ENCODE measurements at places on chromosomes 2 and 18.

- no peak for DNase-seq
Measured at GRCh38 chr2:186093174-186093573, 354.6 kb downstream of the FSIP2 start.

GRCh38 chr2:145029873-145030272 is 510.0 kb upstream of the ZEB2 start:
- no peak for DNase-seq

DNA sequence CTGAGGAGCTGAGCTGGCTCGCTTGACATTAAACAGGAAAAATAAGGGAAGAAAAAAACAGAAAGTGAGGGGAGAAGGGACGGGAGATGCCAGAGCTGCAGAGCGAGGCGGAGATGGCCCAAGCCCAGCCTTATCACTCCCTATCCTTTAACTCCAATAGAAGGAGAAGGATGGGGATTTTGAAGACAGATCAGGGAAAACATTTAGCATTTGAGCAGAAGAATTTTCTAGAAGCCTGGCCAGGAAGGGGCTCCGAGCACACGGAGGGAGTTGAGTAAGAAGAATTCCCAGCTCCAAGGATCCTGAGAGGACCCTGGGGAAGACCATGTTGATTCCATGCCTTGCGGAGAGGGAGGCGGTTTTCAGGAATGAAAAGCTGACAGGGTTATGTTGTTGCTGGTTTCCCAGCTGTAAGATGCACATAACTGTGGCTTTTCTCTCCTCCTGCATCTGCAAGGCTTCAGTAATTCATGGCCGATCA is 35.6 kb downstream of the TWIST2 start:
- no peak for DNase-seq

- no peak for DNase-seq
Measured at GRCh38 chr2:178828486-178828881, 21.3 kb upstream of the TTN start.

GRCh38 chr18:49052891-49053644 is 102.3 kb upstream of the SMAD7 start:
- DNase-seq, result no peak

DNA sequence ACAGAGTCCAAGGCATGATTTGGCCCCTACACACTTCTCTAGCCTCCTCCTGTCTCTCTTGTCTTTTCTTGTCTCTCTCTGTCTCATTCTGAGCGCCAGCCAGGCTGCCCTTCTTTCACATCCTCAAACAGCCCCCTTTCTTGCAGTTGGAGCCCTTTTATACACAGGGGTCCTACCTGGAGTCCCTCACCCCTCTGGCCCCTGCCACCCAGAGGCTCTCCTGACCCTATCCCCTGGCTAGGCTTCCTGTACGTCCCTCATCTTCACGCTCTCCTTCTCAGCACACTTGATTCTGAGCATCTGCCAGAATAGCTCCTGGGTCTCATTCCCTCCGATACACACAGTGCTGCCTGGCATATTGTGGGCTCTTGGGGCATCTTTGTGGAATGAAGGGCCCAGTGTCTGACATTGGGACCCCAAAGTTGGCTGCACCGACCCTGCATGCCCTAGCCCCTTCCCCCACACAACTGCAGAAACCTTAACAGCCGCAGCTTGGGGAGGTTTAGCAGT is 261.9 kb downstream of the DYSF start:
- no peak for DNase-seq

DNA sequence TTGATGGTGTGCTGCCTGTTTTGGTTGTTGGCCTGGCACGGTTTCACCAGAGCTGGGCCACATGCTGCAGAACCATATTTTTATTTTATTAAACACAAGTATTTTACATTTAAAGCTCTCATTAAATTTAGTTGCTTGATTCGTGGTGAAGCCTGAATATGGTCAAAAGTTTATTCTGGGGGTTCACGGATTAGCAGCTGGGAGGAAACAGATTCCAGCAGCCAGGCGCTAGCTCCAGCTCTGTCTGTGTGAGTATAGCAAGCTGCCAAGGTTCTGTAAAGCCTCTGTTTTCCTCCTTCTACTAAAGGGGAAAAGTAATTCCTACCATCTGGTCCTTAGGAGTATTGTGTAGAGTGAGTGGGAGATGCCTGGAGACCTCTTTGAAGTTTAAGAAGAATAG is 22.5 kb downstream of the GATA6 start:
- no peak for DNase-seq

DNA sequence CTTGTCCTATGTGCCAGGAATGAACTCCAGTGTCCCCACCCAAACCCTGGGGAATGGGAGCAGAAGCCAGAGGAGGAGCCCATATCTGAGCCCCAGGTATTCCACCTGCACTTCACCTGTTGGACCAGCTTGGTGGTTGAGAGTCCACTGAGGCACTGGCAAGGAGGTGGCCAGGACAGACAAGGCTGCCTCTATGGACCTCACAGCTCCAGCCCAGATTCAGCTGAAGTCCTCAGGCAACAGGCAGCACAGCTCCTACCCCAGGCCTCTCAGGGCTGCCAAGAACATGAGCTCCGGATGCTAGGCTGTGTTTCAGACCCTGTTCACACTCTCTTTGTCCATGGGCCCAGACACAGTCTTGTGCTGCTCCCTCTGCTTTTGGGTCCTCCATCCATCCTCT is 2.9 kb upstream of the IL1F10 start:
- no peak for DNase-seq

DNA sequence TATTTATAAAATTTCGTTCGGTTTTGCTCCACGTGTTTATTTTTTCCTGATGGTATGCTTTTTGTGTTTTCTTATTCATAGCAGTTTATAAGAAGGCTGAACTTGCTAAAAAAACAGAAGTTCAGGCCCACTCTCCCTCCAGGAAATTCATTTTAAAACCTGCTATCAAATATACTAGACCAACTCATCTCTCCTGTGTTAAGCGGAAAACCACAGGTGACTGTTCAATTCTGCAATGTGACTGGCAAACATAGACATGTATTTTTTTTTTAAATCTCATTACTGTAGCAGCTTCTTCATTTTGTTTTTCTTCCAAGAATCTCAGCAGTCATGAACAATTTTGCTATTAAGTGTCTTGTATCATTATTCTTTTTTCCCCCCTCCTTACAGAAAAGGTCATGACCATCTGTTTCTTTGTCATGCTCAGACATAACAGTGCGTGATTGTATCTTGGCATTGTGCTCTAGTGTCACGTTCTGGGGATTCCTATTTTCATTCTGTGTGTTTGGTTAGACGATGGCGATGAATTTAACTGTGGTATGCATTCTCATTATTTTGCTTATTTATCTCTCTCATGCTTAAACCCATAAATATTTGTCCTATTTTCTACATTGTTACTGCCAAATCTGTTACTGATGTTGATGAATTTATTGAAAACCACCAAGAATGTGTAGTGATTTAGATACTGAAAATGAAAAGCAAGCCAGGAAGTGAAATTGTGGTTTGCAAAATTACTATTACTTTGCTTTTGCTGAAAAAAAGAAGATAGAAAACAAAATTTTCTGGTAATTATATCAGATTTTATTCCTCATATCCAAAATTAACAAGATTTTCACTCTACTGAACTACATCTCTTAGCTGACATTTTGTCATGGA is 74.6 kb upstream of the UNC80 start:
- no peak for DNase-seq

DNA sequence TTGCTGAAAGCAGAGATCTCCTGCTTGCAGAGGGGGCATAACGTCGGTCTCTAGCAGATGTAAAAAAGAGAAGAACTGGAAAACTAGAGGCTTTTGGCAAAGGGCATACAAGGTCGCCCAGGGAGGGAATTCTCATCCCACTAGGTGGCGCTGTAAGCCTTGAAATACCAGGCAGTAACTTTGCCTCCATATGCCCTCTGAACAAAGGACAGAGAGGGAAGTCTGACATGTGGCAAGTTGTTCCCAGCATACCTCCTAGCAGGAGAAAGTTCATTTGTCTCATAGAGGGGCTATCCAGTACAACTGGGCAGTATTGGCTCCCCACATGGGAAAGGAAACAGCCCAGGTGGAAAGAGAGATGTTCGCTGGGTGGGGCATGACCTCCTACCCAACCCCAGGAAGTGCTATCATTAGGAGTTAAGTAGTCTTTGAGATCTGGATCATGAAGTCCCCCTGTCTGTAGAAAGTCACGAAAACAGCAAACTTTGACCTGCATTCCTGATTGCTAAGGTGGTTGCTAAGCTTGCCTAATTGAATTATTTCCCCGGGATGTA is 39.9 kb downstream of the STK17B start:
- peak; percentile 50 for DNase-seq

Data from stimulated activated CD4-positive, alpha-beta T cell treated with anti-CD3 and anti-CD28 coated beads, Interleukin-4, amount 100 ng/mL, for 4 hours (primary cell).